ENCODE measurements at places on chromosomes 3 and 15.

DNA sequence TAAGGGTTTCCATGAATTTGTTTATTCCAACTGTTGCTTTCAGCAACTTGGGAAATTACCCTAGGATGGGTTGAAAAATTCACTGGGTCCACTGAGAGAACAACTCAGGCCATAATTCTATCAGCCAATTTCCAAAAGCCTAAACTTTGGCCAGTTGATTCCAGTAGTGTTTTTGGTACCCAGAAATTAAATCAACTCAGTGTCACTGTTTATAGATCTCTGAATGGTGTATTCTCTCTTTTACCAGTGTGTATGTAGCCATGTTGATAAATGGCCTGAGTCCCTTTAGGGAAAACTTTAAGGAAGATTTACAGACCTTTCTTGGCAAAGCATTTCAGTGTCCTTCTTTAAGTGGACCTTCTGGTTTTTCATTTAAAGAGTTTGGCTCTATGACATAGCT lies 636.4 kb downstream of the OTOL1 start:
- no peaks in the 10 kb centered on the region for H3K27me3 ChIP-seq
- H3K4me3 ChIP-seq: no peak overlapping the region
- DNase-seq: no peak
- no peaks in the 10 kb centered on the region for H3K36me3 ChIP-seq
- H3K27ac ChIP-seq: no peak overlapping the region
- H3K4me1 ChIP-seq: no peaks in the 10 kb centered on the region

DNA sequence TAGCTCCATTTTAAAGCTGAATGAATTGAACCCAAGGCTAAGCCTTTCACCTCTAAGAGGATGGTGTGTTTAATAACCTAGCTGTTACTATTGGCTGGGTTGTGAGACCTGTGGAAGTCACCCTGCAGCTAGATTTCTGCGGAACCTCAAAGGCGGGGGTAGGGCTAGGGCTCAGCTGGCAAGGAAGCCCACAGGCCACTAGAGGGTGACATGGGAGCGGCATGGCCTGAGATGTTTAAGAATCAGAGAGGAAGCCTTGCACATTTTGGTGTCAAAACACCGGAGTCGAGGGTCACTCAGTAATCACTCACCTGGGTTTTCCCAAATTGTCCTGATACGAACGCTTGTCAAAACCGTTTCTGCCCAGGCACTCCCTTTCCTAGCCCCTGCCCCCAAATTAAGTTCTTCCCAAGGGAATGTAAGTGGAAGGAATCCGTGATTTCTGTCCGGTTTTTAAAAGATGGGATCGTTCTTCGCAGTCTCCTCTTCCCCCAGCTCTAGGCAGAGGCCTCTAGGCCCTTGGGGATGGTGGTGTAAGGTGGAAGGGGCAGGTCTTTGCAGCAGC lies 3.8 kb upstream of the ACAD9 start:
- peaks cover 40% of the 10 kb centered on the region for H3K27me3 ChIP-seq
- H3K27ac ChIP-seq: no peak overlapping the region
- H3K36me3 ChIP-seq: peaks cover 23% of the 10 kb centered on the region
- DNase-seq: peak; percentile 73
- no peak overlapping the region for H3K4me3 ChIP-seq

GRCh38 chr3:111603679-111604078 lies 8.5 kb upstream of the ZBED2 start:
- no peaks in the 10 kb centered on the region for H3K36me3 ChIP-seq
- H3K4me1 ChIP-seq: peaks cover 9% of the 10 kb centered on the region
- H3K27ac ChIP-seq: no peak overlapping the region
- no peak overlapping the region for H3K4me3 ChIP-seq
- H3K27me3 ChIP-seq: no peaks in the 10 kb centered on the region

DNA sequence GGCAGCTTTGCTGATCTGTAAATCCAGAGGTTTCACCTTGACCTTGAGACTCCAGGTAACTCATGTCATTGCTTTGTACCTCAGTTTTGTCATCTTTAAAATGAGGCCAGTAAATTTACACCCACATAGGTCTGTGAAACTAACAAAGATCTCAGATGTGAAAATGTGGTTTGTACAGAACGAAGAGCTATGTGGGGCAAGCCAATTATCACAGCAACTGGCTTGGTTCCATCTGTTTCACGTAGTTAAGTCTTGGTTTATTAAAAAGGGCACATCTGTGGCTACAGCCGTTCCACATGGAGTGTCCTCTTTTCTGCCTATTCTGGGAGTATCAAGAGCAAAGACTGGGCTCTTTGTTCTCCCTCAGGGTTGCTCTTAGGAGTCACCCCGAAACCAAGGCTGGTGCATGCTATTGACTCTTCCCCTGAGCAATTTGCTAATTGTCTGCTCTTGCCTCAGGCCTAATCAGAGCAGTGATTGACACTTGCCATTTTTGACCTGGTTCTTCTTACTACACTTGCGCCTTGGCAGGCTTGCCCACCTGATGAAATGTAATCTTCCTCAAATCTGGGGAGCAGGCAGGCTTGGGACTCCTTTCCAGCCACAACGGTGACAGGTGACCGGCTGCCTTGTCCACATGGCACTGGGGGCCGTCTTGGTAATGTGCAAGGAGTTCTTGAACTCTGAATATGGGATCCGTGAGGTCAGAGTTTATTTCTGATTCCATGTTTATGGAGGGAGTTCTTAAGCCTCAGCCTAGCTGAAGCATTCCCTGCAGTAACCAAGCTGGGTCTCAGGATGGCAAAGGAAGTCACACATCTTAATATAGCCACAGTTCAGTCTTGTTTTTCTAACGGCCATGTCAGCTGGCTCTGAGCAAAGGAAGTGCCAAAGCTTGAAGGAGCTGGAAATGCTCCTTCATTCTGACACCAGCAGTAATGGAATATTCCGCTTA lies 40.1 kb downstream of the EAF1 start:
- no peak for DNase-seq
- peaks cover 8% of the 10 kb centered on the region for H3K27me3 ChIP-seq
- H3K27ac ChIP-seq: no peak overlapping the region
- H3K4me1 ChIP-seq: no peaks in the 10 kb centered on the region
- H3K36me3 ChIP-seq: no peaks in the 10 kb centered on the region

Measured in Calu3 (cell line).